ENCODE measurements at places on chromosomes 1 and 21. TPM values are rescaled to one million over a fixed set of nuclear protein-coding genes. Genes with fewer than 3 reads are reported as not detected.

DNA sequence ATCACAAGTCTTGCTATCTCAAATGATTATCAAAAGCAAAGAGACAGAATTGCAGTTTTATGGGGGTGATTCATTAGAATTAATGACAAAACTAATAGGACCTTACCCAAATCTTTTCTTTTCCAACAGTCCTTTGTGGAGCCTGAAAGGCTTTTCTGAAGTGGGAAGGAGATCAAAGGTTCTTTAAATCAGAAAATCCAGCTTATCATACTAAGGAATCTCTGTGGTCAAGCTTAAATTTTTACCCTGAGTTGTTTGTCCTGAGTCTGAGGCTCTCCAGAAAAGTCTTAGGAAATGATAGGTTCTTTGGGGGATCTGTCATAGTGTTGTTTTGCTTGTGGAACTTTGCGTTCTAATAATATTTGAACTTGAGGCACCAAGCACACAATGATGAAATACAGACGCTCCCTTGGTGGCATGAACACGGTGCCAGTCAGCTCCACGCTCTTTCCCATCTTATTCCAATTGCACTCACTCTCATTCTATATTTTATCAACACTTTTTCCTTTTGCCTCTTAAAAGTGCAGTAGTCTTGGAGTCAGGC is 38.0 kb upstream of the COL24A1 start:
- DNase-seq = no peak

GRCh38 chr1:200654660-200655059 is 15.0 kb downstream of the DDX59 start:
- DNase-seq = no peak

DNA sequence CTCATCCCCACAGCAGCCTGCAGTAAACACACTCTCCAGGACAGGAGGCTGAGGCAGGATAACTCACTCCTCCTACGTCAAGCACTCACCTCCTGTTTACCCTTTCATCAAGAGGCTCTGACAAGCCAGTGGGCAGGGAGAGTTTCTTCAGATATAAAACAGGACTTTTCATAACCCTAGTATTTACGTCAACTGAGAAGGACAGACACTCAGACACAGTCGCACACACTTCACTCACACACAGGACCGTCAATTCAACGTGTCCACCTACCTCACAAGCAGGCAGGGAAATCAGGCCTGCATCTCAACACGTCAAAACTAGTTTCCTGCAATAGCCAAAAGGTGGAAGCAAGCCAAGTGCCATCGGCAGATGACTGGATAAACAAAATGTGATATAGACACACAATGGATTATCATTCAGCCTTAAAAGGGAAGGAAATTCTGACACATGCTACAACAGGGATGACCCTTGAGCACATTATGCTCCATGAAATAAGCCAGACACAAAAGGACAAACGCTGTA is 48.6 kb downstream of the ITPKB start:
- DNase-seq = no peak

DNA sequence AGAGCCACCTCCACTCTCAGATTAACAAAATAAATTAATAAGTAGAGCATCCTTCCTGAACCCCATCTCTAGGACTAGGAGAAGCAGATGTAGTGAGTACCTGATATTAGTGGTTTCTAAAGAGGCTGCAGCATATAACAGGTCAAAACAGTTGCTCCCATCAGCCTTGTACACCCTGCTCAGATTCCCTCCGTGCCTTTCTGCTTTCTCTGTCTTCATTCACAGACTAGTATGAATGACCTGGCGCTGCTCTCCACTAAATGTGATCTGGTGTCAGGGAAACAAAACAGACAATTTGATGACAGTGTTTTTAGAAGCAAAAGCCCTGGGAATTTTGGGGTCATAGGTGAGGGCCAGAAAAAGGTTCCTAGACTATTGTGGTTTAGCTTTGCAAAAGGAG is 8.3 kb downstream of the SESN2 start:
- no peak for DNase-seq

DNA sequence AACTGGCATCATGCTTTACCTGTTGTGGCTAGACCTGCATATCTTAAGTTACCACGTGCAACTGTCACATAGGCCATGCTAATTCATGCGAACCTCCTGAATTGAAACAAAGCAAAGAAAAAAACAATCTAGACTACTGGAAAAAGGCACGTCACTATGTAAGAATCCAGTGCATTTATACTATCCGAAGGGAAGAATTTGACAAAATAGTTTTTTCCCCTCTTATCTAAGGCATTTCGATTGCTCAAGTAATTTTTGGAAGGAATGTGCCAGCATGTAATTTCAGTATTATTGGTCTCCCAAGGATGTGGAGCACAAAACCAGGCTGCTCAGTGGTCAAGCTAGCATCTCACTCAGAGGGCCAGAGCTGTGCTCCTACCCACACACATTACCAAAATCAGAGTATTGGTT is 31.5 kb upstream of the C1orf198 start:
- DNase-seq = no peak

DNA sequence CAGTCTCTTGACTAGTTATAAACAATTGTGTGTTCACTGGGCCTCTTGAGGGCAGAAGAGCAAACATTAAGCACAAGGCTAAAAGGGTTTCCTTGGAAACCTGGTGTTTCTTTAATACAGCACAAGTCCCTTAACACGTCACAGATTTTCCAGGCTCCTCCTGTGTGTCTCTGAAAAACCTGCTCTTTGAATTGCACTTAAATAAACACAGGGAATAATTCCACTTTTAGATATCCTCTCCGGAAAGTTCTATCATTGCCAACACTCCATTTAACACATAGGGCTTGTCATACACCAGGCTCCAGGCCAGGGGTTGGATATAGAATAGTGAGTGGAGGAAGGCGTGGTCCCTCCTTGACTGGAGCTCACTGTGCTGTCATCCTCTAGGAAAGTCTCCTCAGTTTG is 442.6 kb downstream of the DSCAM start:
- DNase-seq = no peak

- DNase-seq = no peak
Observed at GRCh38 chr1:26786437-26787380, 1.0 kb upstream of the PIGV start.

CGN gene
- 5.5 TPM for total RNA-seq

CLK2 gene
- 44.0 TPM for total RNA-seq

TAL1 gene
- total RNA-seq = 6.6 TPM

ABCA4 gene
- 0.33 TPM for total RNA-seq

LCK gene
- not detected for total RNA-seq

ZMYND12 gene
- total RNA-seq = 1.8 TPM
